ENCODE measurements at places on chromosomes 1 and 21.

GRCh38 chr1:17184822-17185484 is 20.0 kb upstream of the PADI1 start:
- no peak for DNase-seq

GRCh38 chr1:84672080-84672854 is 18.0 kb downstream of the SSX2IP start:
- DNase-seq: no peak

GRCh38 chr1:161849518-161849917 is 83.4 kb downstream of the ATF6 start:
- no peak for DNase-seq

GRCh38 chr1:230517786-230518185 is 91.7 kb upstream of the PGBD5 start:
- peak; percentile 29 for DNase-seq

DNA sequence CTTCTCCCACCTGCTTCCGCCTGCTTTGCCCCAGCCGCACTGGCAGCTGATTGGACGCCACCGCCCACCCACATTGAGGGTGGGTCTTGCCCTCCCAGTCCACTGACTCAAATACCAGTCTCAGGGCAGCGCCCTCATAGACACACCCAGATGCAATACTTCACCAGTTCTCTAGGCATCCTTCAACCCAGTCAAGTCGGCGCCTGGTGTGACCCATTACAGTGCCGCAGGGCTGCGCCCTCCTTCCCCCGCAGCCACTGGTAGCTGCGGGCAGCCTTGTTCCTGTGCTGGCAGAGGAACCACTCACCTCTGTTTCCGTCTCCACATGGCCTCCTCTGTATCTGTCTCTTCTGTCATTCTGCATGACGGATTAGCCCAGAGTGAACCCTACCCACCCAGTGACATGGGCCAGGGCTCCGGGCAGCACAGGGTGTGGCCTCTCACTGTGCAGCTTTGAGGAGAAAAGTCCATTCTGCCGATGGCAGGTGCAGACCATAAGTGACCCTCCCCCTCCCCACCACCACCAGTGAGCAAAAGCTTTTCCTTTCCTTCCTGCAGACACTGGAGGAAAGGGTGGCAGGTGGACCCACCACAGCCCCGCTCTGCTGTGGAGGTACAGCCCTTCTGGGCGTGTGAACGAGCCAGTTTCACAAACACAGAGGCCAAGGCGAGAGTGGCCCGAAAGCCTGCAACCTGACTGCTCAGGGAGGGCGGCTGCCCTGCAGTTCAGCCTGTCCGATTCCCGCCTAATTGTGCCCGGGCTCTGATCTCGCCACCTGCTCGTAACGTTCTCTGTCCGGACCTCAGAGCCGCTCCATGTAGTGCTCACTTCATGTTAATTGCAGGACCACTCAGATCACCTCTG is 57.1 kb downstream of the FAAP20 start:
- DNase-seq: no peak

GRCh38 chr21:43933199-43933598 is 68.2 kb downstream of the AGPAT3 start:
- no peak for DNase-seq

DNA sequence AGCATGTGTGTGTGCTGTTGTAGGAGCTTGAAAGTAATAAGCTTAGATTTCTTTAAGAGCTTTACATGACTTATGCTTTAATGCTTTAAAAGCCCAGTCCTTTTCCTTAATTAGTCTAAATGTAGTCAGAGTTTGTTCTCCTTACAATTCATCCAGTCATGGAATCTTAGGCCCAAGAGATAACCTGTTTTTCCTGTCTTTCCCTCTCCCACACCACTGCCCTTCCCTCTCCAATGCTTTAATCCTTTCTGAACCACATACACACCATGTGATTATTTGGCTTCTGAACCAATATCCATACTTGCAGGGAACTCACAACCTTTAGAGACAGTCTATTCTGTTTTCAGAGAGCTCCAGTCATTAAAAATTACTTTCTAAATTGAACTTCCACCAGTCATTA is 37.6 kb downstream of the ALG6 start:
- peak; percentile 41 for DNase-seq

DNA sequence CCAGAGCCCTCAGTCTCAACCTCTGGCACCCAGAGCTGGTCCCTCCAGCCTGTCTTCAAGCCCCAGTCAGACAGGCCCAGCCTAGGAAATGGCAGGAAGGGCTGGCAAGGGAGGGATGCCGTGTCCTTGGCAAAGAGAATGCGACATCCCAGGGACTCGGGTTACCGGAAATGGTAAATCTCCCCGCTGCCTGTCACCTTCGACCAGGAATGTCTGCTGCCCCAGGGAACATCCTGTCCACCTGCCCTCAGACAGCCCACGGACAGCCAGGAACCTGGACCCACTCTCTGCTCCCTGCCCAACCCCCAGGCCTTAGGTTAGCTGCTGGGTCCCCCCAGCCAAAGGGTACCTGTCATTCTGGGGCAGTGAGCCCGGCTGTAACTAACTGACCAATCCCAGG is 23.9 kb downstream of the HSPG2 start:
- DNase-seq: no peak

- no peak for DNase-seq
These were observed 47.1 kb upstream of the NEK2 start for GRCh38 chr1:211722277-211723175.

- no peak for DNase-seq
These were observed 16.1 kb upstream of the IFFO2 start for GRCh38 chr1:18972531-18972930.

DNA sequence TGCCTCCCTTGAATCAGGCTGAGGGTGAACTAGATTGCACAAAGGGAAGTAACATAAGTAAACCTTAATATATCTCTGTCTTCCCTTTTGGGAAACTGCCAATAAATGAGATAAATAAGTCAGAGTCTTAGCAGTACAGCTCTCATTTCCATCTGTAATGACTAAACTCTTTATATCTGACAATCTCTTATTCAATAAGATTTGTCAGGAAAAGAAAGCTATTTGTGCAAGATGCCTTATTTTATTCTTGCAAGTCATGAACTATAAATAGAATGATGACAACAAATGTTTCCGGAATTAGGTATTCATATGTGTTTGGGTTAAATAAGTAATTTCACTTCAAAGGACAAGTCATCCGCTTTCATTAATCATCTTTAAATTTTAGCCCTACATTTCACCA is 229.2 kb downstream of the PTGER3 start:
- DNase-seq: no peak

DNA sequence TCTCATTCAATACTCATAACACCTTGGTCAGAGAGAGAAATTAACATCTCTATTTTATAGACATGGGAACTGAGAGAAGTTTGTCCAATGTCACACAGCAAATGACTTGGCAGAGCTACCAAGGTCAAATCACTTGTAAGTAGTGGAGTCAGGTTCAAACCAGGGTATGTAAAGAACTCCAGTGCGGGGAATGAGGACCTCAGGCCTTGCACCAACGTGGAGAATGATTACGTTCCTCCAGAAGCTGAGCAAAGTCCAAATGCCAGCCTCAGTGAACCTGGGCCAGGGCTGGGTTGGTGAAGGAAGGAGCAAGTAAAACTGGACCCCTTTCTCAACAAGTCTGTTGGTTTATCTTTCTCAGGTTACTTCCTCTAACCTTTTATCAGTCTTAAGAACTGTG is 1.8 kb upstream of the CSF1 start:
- DNase-seq: no peak

DNA sequence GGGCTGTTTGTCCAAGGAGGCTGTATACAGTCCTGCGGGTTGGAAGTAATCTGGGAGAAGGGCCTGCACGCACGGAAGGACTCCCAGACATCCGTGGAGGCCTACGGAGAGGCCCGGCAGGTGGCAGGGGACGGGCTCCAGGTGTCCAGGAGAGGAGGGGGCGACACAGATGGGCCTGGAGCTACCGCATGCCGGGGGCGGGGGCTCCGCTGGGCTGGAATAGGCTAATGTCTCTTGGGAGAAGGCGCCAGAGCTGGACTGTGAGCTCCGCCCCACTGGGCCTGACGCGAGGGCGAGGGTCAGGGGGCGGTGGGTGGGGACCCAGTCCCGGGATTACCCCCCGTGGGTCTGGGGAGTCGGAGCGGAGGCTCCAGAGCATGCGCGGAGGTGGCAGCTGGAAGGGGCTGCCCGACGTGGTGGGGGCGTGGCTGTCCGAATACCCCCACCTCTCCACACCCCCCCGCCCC is 659 bp downstream of the AGO1 start:
- peak; percentile 91 for DNase-seq

GRCh38 chr1:53893999-53894636 is at the start of gene DIO1:
Gene DIO1, plus strand, starts transcription at chr1:53894187. Its CDS starts 24 bp downstream, at chr1:53894211.
- peak; percentile 18 for DNase-seq

DNA sequence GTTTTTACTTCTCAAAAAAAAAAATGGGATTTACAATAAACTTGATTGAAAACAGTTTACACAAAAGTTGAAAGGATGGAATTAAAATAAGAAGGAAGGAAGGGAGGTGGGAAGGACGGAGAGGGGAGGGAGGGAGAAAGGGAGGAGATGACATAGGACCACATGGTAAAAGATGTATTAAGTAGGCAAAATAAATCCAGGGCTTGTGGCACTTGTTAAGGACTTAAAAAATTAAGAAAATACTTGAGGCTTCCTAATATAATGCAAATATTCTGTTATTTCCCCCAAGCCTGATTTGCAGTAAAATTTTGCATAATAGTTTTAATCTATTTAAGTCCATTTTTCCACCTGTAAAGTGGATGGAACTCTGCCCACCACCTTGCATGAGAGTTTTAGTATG is 27.5 kb downstream of the SLC30A10 start:
- DNase-seq: no peak

GRCh38 chr1:223198628-223198965 is 55.5 kb upstream of the TLR5 start:
- DNase-seq: no peak

- no peak for DNase-seq
These were observed 622.9 kb upstream of the ADAMTS5 start for GRCh38 chr21:27589781-27590180.
